ENCODE measurements at places on chromosomes 7 and 10.

DNA sequence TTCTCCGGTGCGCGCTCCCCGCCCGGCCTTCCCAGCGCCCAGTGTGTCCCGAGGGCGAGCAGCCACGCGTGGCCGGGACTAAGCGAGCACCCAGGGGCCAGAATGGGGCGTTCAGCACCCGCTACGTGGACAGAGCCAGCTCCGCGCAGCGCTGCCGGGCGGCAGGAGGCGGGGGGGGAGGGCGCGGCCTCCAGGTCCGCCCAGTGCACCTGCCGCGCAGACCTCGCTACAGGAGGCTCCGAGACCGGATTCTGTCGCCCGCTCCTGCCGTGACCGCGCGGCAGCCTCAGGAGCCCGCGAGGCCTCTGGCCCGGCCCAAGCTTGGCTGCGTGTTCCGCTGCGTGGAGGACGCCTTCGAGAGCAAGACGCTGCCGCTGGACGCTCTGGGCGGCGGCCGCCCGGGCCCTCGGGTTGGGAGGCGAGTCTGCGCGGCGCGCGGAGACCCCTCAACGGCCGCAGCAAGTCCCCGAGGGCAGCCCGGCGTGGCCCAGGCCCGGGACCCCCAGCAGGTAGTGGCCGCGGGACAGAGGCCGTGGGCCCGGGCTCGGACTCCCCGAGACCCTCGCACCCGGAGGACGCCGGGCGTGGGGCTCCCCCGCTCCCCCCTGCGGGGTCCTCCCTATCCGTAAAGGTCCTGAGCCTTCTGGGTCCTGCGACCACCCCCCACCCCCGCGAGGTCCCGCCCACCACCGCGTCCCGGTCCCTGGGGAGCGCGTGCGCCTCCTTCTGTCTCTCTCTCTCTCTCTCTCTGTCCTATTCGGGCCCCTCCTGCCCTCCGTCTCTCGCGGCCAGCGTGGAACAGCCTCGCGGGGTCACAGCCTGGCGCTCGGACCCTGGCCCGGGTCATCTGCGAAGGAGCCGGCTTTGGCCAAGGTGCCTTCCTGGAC, 904 bp upstream of the DPYSL4 start:
- DNase-seq: no peak

DNA sequence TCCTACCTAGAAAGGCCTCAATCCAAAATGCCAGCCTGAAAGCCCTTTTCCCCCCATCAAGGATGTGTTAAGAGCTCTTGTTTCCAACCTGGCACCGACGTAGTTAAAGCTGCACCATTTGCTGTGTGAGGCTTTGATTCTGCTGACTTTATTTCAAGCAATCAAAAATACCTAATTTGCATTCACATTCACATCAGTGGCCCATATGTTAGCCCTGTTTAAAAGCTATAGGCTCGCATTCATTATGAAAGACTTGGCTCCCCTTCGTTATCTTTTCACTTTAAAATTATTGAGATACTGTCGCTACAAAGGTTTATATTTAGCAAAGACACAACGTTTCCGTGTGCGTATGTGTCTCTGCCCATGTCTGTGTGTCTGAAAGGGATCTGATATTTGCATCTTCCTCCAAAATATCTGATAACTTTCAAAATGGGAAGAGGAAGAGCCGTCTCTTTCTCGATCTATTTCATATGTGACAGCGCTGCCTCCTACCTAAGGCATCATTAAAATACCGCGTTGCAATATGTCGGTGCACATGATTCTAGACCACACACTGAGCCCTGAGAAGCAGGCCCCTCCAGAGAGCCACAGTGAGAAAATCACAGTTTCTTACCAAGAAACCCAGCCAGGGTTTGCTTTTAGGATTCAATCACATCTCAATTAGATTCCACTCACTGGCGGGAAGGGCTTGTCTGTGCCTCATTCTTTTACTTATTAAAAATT, 57.1 kb upstream of the ITPRID1 start:
- no peak for DNase-seq

- no peak for DNase-seq
Measured at GRCh38 chr7:5514440-5515035, 90.9 kb upstream of the TNRC18 start.

- peak; percentile 96 for DNase-seq
Measured at GRCh38 chr7:18508443-18509427, 13.2 kb downstream of the HDAC9 start.

DNA sequence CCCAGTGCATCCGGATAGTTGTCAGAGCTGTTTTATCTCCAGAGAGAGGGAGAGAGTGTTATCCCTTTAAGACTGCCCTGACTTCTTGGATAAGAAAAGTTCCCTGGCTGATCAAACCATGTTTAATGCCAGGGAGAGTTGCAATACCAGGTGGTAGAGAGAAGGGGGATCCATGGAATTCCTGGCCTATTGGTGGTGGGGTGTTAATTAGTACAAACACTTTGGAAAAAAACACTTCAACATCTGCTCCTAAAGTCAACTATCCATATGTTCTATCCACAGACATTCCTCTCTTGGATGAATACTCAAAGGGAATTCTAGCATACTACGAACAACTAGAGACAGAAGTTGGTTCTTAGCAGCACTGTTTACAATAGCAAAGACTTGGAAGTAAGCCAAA, 307.2 kb downstream of the TCERG1L start:
- no peak for DNase-seq

- peak; percentile 27 for DNase-seq
Measured at GRCh38 chr7:27435461-27435860, 192.9 kb downstream of the EVX1 start.

GRCh38 chr10:93095225-93095624, 21.5 kb downstream of the CYP26A1 start:
- DNase-seq: no peak

- DNase-seq: no peak
Measured at GRCh38 chr7:149794661-149795060, 21.3 kb upstream of the ZNF467 start.

- no peak for DNase-seq
Measured at GRCh38 chr10:24152270-24152669, 56.7 kb upstream of the KIAA1217 start.

DNA sequence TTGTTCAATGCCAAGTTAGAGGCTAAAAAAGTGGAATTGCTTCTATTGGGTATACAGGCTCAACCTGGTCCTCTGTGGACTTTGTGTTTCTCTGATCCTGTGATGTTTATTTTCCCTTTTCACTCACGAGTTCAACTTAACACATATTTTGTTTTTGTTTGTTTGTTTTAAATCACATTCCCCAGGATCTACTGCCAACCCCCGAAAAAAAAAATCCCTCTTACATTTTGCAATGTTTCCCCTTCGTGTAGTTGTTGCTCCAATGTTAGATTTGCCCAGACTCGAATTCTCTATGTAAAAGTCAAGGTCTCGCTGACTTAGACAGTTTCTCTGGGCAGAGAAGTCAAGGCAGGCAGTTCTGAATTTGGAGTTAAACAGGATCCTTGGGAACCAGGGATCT, 876.4 kb downstream of the CCSER2 start:
- no peak for DNase-seq

DNA sequence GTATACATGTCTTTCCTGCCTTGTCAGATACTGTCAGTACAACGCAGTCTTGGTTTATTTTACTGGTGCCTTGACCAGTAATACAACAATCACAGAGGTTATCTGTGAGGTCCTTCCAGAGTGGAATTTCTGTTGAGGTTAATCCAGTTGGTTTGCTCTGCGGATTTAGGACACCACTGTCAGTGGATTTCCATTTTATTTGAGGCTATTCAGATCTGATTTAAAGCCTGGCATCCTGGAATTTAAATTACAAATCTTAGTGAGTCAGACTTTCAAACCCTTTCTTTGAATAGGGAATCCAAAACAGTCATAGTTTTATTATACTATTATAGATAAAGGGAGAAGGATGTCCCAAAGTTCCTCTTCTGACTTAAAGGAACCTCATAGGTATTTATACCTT, 40.5 kb downstream of the ANLN start:
- DNase-seq: no peak

DNA sequence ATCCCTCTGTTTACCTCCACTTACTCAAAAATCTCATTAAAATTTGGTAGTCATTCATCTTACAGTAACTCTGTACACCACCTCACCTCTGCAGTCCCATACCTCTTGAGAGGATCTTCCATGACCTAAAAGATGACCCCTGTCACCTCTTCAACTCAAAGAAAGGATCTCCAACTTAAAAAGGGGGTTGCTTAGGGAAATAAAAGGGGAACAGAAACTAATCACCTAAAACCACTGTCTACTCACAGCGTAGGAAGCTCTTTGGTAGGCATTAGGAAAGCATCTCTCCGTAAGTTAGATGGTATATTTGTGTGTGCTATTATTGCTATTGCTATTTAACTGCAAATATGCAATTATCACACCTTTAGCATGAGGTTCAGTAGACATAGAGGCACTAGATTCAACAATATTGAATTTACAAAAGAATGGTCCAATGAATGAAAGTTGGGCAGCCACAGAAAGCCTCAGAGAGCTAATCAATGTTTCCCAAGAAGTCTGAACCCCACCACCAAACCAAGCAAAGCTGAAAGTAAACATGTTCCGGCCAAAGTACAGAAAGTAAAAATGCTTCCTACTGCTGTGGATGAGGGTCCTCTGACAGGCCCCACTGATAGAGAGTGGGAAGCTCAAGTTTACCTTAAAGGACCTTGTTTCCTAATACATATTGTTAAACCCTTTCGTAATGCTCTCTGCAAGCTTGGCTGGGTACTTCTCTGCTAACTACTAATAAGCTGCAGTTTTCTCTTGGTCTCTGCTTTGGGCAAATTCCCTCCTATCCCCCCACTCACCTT, 105.8 kb downstream of the GRM8 start:
- no peak for DNase-seq

DNA sequence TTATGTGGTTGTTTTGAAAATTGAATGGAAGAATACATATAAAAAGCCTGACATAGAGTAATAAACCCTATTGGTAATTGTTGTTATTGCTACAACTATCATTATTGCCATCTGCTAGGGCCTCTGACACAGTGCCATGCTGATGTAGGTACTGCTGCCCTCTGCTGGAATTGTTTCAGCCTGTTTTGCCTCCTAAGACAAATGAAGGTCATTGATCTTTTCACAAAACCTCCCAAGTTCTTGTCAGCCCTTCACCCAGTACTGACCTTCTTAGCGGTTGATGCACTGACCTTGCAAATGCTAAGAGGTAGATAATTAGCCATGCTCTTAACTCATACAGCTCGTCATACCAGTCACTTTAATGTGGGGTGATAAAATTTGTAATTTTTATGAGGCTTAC, 975.2 kb downstream of the SORCS1 start:
- DNase-seq: no peak

DNA sequence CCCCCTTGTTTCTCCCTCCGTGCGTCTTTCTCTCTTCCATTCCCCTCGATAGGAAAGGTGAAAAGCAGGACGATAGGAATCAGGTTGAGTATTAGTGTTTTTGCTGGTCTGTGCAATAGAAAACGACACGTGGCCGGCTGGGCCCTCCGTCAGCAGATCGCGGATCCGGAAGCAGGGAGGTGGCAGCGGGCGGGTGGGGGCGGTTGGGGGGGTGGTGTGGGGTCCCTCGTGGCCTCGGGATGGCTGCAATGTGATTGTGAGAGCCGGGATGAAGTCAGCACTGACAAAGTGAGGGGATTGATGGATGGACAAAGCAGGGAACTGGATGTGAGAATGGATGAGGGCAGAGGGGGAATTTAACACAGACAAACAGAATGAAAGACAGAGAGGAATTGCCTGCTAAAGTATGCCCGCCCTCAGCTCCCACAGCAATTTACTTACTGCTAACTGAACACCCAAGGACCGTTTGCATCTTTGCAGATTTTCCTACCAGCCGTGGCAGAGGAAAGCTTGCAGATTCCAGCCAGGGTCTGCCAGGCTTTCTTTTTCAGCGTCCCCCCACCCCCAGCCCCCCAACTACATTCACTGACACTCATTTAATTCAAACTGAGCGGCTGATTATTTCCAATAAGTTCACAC, 280.9 kb downstream of the LRMDA start:
- no peak for DNase-seq

GRCh38 chr7:17558558-17559332, 260.3 kb downstream of the AHR start:
- DNase-seq: no peak

DNA sequence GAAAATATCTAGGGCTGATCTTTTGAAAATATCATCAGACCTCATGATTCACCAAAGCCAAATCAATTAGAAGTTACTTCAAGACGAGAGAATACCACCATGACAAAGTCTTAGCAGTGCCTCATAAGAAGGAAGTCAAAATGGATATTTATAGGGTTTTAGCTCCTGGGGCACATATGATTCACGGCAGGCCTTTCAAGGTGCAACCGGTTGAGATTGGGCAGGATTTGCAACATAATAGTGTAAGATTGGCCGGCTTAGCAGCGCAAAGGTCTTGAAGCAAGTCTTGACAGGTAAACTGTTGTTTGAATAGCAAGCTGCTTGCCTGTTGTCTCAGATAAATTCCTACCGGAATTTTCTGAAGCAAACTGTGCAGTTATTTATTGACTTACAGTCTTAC, 17.5 kb downstream of the ADRB1 start:
- DNase-seq: no peak

DNA sequence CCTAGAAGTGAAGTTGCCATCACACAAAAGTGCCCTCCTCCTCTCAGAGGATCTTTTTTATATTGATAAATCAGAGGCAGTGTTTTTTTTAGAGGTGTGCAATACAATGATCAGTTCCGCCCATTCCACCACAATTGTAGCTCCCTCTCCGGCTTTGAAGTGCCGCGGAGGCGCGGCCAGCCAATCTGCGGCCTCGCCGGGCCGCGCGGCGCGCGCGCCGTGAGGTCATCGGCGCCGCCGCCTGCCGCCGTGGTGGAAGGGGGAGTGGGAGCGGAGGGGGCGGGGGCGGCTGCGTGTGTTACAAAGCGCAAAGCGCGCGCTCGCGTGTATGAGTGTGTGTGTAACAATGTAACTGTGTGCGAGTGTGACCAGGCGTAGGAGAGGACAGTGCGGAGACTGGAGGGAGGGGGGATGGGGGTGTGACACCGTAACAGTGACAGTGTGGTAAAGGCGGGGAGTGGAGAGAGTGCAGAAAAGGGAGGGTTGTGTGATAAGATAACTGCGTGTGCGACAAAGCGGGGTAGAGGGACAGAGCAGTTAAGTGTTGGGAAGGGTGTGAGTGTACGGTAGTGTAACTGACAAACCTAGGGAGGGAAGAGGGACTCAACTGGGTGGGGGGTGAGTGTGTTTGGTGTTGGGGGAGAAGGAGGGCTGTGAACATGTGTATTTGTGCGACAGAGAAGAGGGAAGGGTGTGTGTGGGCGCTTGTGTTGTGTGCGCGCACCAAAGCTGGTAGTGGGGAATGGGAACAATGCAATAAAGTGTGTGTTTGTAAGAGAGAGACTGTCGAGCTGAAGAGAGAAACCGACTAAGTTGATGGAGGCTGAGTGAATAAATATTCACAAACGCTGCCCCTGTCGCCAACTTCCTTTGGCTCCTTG, at the start of gene SP8:
TSS of gene SP8 (minus strand) at position 108 of the 881 bp plus-strand sequence. CDS start at position 20, 88 bp downstream.
- no peak for DNase-seq

- peak; percentile 61 for DNase-seq
Measured at GRCh38 chr10:34768261-34768971, 46.7 kb downstream of the PARD3 start.

DNA sequence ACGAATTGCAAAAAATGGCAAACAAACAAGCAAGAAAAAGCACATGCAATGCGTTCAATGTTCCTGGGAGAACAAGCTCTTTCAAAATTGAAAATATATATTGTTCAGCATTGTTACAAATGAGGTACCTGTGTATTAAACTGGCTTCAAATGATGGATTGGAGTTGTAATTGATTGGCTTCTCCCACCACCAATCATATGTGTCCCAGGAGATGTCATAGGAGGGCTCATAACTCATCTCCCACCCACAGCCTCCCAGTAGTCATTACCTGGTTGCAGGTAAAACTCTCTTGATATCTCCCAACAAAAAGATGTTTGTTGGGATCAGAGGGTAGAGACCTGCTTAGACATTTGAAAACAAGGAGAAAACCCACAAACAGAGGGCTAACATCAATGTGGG, 302.9 kb downstream of the BAMBI start:
- no peak for DNase-seq
